Amniotic epithelial cell (primary cell): ENCODE measurements at places on chromosomes 7 and 10.

- DNase-seq: peak; percentile 84
These were observed 445.1 kb upstream of the ZMIZ1 start for GRCh38 chr10:78623578-78624215.

GRCh38 chr10:71782917-71783490, 9.7 kb upstream of the VSIR start:
- DNase-seq: no peak

- DNase-seq: no peak
These were observed 1012.4 kb upstream of the C7orf33 start for GRCh38 chr7:147578196-147578595.

DNA sequence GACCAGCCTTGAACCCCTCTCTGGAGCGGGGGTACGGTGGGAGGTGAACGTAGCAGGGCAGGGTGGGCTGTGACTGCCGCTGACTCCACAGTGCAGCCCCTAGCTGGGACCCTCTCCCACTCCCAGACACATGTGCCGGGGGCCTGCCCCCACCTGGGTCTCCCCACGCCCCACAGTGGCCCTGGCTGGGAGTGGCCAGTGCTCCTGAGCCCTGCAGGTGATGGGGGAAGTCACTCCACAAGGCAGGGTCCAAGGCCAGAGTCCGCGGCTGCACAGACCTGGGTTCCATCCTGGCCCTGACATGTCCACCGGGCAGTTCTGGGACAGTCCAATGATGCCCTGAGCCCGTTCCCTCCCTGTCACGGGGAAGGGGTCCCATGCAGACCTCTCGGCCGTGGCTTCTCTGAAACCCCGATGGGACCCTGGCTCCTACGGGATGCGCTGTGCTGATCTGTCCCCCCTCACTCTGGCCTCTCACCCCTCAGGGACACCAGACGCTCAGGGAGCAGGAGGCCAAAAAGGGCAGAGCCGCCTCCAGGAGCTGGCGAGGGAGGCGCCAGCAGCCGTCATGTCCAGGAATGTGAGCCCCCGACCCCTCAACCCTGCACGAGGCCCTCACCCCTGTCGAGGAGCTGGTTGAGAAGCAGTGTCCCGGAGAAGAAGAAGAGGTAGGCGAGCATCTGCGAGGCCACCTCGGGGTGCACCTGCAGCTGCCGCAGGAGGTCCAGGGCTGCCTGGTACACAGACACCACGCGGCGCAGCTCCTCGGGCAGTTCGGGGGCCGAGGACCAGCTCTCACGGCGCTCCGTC, 40.4 kb downstream of the AP5Z1 start:
- no peak for DNase-seq

- peak; percentile 78 for DNase-seq
These were observed 24.8 kb upstream of the EIF5AL1 start for GRCh38 chr10:79487296-79488194.

- no peak for DNase-seq
These were observed 290.3 kb upstream of the VWC2 start for GRCh38 chr7:49483142-49483541.

DNA sequence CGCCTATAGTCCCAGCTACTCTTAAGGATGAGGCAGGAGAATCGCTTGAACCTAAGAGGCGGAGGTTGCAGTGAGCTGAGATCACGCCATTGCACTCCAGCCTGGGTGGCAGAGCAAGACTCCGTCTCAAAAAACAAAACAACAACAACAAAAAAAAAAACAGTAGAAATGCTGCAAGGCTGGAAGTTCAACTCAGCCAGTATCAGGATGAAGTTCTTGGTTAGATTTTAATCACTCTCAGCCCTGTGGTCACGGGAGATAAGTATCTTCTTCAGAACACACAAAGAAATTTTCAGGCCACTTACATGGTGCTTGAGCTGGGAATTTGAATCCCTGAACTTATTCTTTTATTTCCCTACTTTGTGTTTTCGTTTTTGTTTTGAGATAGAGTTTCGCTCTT, 120.4 kb downstream of the MARCHF5 start:
- DNase-seq: no peak

- peak; percentile 35 for DNase-seq
These were observed 5.6 kb downstream of the ABI1 start for GRCh38 chr10:26855186-26855585.

DNA sequence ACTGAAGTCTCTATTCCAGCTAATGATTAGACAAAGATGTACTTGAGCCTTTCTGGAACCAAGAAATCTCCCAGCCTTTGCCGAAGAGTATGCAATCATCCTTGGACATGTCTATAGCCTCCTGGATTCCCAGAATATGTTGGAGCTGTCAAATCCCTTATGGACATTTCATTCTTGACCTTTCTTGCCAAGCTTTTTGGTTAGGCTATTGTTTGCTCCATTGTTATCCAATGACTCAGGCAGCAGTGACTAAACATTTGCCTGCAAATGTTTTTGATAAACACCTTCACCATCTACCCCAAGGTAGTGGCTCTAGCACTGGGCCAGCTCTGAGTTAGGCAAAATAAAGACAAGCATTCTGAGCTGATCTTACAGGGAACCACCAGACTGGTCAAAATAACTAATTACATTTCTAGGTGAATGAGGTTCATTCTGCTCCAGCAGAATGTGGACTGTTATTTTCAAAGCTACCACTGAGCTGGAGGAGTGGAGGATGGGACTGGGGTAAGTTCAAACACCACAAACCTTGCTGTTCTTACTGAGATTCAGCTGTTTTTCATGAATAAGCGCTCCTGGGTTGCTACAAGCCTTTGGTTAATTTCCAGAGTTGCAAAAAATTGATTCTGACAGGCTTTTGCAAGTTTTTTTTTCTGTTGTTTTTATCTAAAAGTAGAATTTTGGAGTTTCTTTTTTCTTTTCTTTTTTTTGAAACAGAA, 81.0 kb downstream of the TMEM270 start:
- DNase-seq: peak; percentile 30

DNA sequence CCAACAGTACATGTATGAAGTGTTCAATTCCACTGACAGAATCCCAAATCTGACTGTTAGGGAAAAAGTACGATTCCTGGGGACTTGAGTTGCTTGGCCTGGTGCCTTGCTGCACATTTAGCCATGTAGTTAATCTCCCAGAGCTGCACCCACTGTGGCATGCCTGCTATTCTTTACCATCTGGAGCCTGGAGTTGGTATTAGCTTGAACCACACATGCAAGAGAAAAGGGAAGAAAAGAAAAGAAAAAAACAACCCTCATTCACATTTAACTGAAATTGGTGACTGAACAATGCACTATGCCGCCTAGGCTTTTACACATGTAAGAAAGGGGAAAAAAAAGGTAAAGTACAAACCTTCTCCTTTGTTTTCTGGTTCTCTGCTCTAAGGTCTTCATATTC, 26.1 kb downstream of the SHTN1 start:
- no peak for DNase-seq

GRCh38 chr7:115734641-115735040, 295.9 kb downstream of the TFEC start:
- no peak for DNase-seq

- DNase-seq: no peak
These were observed 82.5 kb upstream of the BAIAP2L1 start for GRCh38 chr7:98483276-98483963.

DNA sequence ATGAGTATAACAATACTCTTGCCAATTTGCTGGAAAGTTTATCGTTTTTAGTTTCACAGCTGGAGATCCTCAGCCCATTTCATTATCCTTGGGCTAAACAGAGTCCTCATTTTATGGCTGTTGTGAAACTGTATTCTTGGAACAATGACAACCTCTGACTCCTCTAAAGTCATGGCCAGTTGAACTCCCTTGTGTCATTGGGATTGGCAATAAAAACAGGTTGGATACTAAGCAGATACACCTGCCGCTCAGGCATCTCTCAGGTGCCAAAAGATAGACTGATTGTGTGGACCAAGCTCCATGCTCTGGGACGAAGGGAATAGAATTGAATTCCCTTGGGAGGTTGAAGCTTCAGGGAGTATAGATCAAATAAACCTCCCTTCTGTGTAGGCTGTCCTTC, 182.2 kb downstream of the WDR11 start:
- DNase-seq: no peak

DNA sequence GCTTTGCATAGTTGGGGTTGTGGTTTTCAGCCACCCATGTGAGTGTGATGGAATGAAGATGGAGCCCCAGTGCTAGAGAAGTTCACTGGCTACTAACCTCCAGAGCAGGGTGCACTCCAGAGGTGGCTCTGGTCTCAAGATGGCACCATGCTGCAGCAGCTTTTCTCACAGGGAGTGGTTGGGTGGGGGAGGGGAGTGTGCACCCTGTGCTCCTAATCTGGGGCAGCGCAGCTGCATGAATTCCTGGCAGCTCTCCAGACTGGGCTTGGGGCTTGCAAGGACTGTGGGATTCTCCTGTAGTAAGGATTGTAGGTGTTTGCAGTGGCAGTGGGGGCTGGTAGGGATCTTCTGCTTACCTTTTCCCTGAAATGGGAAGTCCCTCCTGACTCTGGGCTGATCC, 23.7 kb downstream of the PHTF2 start:
- no peak for DNase-seq
